ENCODE measurements at places on chromosomes 5 and 9. TPM values are rescaled to one million over a fixed set of nuclear protein-coding genes. Genes with fewer than 3 reads are reported as not detected.

TAF11L10 gene
- total RNA-seq, result not detected

ANXA2R gene
- 1.8 TPM for total RNA-seq

FABP6 gene
- not detected for total RNA-seq

SPATA31C1 gene
- not detected for total RNA-seq

IPPK gene
- 14.7 TPM for total RNA-seq

ARL10 gene
- total RNA-seq, result 30.0 TPM

PDE4D gene
- total RNA-seq, result 22.2 TPM

ACTBL2 gene
- total RNA-seq, result 0.03 TPM

IL9 gene
- total RNA-seq, result not detected

OBP2B gene
- not detected for total RNA-seq

AGXT2 gene
- not detected for total RNA-seq

ZCCHC9 gene
- total RNA-seq, result 23.8 TPM

PCYOX1L gene
- 14.2 TPM for total RNA-seq

COL27A1 gene
- total RNA-seq, result 12.7 TPM

PCDHGB2 gene
- total RNA-seq, result 3.9 TPM

AP3B1 gene
- 45.3 TPM for total RNA-seq

NR3C1 gene
- 93.3 TPM for total RNA-seq

KCNN2 gene
- total RNA-seq, result 0.17 TPM

SYK gene
- not detected for total RNA-seq

ALDOB gene
- total RNA-seq, result not detected

WDR41 gene
- total RNA-seq, result 101 TPM

SHISAL2B gene
- total RNA-seq, result not detected

TMEM215 gene
- not detected for total RNA-seq

TERT gene
- not detected for total RNA-seq

LURAP1L gene
- 25.4 TPM for total RNA-seq

NIM1K gene
- 3.2 TPM for total RNA-seq

KIF12 gene
- not detected for total RNA-seq
